ENCODE measurements at places on chromosomes 3 and 15.
A peak's percentile ranks its signal among the peaks of the same experiment; 100 is the strongest.

GRCh38 chr3:196868297-196868661 is 559 bp downstream of the SENP5 start:
- DNase-seq: no peak

- no peak for DNase-seq
Measured at GRCh38 chr3:1135194-1135593, 42.4 kb downstream of the CNTN6 start.

GRCh38 chr15:81418891-81419290 is 44.9 kb upstream of the TMC3 start:
- no peak for DNase-seq

DNA sequence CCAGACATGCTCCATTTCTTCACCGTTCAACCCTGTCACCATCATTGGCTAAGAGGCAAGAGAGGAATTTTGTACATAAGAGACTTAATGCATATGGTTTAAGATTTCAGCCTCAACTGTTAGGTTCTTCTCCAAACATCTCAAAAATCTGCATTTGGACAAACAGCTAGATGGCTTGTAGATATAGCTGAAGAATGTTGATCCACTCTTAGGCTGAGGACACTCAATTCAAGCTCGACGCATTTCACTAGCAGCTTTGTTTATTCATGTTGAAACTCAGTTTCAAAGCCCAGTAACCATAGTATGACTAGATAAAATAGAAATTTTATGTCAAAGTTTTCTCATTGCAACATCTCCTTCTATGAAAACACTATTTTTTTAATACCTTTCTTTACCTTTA is 208.2 kb downstream of the THRB start:
- no peak for DNase-seq

DNA sequence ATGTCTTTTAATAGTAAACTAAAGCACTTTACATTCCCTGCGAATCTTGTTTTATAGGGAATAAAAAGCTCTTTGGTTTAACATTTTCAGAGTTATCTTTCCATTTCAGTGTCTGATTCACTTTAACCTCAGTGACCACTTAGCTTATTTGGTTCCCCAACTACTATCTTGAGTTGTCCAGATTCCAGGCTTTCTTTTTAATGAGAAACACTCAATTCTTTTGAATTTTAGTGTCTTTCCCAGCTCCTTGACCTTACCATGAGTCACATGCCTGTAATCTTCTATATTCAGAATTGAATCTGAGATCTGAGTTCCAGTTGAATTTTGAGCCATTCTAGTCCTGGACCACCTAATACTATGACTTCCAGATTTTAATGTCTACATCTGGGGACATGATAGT is 144.4 kb downstream of the KCNAB1 start:
- DNase-seq: no peak

DNA sequence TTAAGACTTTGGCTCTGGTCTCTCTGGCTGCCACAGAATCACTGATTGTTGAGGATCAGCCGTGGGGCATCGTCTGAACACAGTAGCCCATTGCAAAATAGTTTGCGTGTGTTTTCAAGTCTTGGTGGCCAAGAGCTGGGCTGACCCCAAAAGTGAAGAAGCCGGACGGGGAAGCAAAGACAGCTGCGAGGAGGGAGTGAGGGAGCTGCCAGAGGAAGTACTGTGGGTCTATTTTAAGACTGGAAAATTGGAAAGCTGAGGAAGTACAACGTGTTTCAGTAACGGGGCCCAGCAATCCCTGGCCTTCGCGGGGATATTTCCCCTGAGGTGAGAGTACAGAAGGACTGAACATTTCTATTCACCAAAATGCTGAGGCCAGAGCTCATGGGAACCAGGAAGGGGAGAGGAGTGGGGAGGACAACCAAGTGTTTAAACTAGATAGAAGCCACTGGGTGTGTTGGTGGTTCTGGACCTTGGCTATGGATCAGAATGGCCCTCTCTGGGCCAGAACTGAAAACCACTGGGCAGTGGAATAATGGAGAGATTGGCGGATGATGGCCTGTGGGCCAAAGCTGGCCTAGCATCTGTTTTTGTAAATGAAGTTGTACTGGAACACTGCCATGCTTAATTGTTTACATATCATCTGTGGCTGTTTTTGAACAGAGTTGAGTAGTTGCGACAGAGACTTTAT is 34.1 kb upstream of the LIMD1 start:
- no peak for DNase-seq

DNA sequence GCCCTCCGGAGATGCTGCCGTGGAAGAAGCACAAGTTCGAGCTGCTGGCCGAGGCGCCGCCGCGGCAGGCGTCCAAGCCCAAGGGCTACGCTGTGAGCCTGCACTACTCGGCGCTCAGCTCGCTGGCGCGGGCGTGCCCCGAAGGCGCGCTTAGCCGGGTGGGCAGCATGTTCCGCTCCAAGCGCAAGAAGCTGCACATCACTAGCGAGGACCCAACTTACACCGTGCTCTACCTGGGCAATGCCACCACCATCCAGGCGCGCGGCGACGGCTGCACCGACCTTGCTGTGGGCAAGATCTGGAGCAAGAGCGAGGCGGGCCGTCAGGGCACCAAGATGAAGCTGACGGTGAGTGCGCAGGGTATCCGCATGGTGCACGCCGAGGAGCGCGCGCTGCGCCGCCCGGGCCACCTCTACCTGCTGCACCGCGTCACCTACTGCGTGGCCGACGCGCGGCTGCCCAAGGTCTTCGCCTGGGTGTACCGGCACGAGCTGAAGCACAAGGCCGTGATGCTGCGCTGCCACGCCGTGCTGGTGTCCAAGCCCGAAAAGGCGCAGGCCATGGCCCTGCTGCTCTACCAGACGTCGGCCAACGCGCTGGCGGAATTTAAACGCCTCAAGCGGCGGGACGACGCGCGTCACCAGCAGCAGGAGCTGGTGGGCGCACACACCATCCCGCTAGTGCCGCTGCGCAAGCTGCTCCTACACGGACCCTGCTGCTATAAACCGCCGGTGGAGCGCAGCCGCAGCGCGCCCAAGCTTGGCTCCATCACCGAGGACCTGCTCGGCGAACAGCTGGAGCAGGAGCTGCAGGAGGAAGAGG is 1.3 kb downstream of the FAM43A start:
- no peak for DNase-seq

GRCh38 chr15:41507820-41508290 is 5.8 kb downstream of the LTK start:
- DNase-seq: no peak

DNA sequence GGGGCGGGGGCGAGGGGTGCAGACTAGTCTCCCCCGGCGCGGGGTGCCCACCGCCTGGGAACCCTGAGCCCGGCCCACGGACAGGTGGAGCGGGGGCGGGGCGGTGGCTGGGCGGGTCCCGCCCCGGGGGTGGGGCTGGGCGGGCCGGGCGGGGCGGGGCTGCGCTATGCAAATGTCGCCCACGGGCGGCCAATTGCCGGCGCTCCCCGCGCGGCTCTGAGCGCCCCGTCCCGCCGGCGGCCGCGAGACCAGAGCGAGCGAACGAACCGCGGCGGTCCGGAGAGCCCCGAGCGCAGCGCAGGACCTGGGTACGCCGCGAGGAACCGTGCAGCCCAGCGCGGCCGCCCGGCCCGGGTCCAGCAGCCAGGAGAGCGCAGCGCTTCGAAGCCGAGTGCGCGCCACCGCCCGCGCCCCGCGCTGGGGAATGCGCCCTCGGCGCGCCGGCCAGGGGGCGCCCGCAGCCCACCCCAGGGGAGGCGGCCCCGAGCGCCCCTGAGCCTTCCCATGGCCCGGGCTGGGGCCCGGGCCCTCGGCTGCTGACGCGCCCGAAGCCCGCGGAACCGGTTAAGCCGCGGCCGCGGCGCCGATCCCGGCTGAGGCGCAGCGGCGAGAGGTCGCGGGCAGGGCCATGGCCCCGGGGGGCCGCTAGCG is at the start of gene SEMA3F:
Gene SEMA3F (plus strand): TSS at position 485 of the 651 bp plus-strand sequence. CDS start 4,299 bp downstream, outside the sequence.
- DNase-seq: peak; percentile 67

DNA sequence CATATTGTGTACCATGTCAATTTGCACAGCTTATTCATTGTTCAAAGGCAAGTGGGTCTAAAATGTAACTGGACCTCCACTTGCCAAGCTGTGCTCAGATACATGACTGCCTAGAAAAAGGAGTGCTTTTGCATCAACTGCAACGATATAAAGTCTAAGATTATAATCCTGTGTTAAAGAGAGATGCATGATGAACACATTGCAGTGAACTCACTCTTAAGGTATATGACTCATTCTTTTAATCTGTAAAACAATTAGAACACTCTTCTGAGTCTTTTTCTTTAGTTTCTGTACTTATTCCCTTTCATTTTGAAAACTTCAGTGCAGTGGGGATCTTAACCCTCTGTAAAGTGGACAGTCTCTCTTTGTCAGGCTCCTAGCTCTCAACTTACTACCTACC is 982.8 kb downstream of the ROBO1 start:
- DNase-seq: no peak

DNA sequence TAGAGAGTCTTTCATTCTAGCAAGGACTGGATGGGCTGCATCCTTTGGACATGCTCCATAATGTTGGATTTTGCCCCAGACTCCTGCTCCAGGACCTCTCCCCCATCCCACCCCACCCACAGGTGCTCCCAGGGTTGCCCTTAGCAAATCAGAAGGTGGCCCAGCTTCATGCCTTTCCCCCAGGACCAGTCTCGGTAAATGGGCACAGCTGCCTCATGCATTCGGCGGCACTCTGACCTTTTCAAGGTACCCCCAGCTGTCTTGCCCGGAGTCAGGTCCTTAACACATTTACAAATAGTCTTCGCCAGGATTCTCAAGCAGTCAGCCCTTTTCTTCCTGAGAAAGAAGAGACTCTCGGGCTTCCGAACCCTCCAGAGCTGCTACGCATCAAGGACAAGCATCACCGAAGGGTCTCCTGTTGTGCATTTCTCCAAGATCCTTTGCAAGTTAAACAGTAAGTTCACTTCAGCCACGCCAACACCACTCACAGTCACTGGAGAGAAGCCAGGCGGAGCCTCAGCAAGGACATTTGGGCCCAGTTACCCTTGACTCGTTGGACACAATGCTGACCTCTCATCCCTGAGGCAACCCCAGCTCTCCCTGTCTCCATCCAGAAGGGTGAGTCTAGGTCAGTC is 287.8 kb downstream of the FAM43A start:
- DNase-seq: no peak

DNA sequence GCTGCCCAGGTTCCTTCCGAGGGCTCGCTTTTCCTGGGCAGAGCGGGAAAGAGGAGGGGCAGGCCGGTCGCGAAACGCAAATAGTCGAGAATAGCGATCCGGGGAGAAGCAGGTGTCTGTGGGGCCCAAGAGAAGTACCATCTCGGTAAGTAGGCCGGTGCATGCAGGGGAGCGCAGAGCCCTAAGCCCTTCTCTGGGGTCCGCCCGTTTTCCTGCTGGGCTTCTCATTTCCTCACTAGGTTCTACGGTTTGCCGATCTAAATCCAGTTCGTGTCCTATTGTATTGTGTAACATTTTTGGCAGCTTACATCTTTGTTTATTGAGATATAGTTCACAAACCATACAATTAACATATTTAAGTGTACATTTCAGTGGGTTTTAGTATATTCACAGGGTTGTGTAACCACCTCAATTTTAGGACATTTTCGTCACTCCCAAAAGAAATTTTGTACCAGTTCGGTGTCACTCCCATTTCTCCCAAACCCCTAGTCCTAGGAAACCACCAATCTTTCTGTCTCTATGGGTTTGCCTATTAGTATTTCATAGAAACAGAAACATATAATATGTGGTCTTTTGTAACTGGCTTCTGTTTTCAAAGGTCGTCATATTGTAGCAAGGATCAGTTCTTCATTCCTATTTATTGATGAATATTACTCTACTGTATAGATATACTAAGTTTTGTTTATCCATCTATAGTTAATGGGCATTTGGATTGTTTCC is 6.8 kb upstream of the TRIM69 start:
- DNase-seq: no peak

GRCh38 chr3:31614162-31614921 is 81.6 kb downstream of the STT3B start:
- no peak for DNase-seq

DNA sequence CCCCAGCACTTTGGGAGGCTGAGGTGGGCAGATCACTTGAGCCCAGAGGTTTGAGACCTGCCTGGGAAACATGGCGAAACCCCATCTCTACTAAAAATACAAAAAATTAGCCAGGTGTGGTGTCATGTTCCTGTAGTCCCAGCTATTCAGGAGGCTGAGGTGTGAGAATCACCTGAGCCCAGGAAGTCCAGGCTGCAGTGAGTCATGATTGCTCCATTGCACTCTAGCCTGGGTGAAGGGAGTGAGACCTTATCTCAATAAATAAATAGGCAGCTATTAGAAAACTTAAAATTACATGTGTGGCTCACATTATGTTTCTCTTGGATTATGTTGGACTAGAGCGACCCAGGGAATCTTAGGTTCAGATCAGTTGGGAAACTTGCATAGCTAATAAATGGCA is 69.7 kb downstream of the RPLP1 start:
- no peak for DNase-seq

DNA sequence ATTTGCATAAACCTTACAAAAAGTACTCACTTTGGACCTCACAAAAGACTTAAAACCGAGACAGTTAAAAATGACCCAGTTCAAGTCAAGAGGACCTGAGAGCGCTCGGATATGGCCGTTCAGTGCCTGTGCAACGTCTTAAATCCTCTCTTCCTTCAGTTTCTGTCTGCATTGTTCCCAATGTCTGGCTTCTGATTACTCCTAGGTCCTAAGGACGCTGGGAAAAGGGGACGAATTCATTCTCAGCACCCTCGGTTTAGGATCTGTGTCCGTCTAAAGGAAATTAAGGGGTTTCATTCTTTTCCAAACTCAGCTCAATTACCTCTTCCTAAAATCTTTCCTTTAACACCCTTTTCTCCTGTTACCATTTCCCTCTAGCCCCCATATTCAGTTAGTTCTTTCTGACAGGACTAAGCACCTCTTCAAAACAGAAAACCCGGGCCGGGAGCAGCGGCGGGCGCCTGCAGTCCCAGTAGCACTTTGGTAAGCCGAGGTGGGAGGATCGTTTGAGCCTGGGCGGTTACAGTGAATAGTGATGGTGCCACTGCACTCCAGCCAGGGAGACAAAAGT is 970 bp downstream of the DPPA4 start:
- DNase-seq: no peak

GRCh38 chr3:123085932-123086627 is 19.3 kb downstream of the PDIA5 start:
- no peak for DNase-seq

DNA sequence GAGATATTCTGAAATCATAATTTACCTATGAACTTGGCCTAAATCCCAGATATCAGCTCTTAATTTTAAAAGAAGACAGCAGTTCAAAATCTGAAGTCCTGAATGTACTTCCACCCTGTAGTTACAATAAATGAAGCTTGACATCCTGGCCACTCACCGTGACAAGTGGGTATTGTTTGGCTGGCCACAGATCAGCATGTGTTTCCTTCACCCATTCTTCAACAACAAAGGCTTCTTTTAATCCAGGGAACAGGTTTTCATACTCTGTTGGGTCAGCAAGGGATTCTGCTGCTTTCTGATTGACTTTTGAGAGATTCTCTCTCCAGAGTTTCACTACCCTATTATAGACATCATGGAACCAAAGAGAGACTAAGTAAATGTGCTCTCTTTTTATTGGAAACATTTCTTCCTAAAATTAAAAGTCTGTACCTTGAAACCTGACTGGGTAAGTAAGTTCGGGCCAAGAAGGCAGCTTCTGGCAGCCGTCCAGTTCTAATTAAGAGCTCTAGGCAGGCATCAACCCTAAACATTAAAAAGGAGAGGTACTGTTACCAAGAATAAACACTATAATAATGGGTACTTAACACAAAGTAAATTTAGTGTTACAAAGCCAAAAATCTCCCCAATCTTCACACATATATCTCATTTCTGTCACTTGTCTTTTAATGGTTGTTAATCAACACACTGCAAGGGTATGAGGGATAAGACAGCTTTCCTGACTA is 15.2 kb downstream of the MRPS22 start:
- no peak for DNase-seq
